T47D (cell line): ENCODE measurements at places on chromosomes 6 and 20.
A peak's percentile ranks its signal among the peaks of the same experiment; 100 is the strongest.

DNA sequence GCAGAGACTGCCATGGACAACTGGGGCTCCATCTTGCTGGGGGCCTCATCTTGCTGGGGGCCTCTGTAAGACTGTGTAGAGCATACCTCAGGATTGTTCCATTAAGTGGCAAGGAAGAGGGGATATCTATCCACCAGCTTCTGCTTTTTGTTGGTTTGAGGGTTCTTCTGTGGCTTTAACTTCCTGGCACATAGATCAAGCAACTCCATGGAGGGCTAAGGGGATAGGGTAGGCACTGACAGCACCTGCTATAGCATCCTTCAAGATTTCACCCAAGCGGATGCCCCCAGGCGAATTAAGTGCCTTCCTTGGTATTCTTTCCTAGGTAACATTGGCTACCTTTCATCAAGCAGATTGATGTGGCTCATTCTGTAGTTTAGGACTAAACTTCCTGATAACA lies 3.8 kb upstream of the LRRN4 start:
- no peak for DNase-seq

- no peak for DNase-seq
These were observed 214.0 kb upstream of the EXOC2 start for GRCh38 chr6:906920-907319.

- no peak for DNase-seq
These were observed 1.7 kb downstream of the TNF start for GRCh38 chr6:31576897-31577578.

- no peak for DNase-seq
These were observed 89.9 kb upstream of the NEDD9 start for GRCh38 chr6:11322252-11322885.

- no peak for DNase-seq
These were observed 32.3 kb downstream of the SNX5 start for GRCh38 chr20:17936286-17936760.

- DNase-seq: peak; percentile 13
These were observed 106.9 kb downstream of the TRDN start for GRCh38 chr6:123529843-123530242.

DNA sequence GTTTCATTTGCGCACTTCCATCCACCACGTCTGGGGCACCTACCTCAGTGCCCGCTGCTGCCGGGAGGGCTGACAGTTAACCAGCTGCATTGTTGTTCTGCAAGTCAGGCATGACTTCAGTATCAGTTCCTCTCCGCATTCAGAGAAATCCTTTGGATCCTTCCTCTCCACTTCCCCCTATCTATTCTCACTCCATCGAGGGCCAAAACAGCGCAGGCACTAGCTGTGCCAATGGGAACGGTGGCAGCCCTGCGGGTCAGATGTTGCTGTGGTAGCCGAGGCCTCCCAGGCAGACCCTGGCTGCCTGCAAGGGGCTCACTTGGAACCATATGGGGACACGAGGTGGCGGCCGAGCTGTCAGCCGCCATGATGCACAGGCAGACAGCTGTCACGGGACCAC lies 64.2 kb upstream of the INSM1 start:
- DNase-seq: no peak

GRCh38 chr20:47509104-47509661 lies 7.5 kb downstream of the NCOA3 start:
- no peak for DNase-seq

DNA sequence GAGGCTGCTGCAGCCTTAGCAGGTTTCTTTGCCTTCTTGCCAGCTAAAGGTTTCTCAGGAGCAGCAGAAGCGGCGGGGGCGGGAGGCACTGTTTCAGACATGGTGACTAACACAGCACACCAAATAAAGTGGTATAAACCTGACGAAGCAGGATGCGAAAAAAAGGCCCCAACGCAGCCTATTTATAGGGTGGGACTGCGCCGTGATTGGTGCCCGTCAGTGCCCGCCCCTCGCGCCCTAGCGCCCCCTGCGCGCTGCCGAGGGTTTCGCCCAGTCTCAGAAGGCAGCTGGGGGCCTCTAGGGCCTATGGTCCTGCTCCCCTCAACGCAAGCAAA lies 55.0 kb downstream of the TRIM38 start:
- DNase-seq: no peak

DNA sequence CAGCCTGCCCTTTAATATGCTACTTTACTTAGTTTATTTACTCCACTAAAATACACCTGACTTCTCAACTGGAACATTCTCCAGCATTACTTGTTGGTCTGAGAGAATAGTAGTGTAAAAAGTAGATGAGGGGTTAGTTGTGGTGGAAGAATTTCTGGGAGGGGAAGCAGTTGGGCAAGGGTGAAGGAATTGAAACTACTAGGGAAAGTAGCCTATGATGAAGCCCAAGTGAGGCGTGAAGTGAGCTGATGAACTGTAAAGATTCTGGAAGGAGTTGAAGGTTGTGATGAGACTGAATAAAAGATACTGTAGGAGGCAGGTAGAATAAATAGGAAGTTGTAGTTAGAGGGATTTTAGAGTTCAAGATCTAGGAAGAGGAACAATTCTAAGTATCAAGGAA lies 72.5 kb downstream of the ITCH start:
- DNase-seq: no peak

DNA sequence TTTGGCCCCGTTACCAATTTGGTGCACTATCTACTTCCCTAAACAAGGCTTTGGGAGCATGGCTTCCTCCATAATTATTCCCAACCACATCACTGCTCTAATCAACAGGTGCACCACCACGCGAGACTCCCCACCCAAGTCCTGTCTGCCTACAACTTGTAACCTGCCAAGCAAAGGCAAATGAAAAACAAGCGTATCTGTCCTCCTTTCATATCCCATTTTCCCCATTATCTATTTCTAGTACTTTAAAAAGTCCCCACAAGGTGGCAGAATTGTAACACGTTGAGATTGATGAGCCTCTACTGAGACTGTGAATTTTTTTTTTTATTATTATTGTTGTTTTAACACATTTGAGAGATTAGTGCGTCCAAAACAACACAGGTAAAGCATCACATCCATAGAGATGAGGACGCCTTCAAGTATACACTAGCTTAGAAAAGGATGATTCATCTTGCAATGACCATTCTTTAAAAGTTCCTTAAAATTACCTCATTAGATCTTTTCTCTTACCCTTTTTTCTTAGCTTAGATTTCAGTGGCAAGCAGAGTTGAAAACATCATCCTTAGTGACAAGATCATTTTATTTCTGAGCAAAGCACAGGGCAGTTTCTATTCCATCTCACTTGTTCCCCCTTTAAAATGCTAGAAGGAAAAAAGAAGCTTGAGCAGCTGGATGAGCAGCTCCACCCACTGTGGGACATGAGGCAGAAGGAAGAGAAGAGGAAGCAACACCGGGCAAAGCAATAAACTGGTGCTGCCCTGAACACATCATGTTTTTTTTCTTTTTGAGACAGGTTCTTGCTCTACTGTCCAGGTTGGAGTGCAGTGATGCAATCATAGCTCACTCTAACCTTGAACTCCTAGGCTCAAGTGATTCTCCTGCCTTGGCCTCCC lies 210.8 kb downstream of the ARHGAP18 start:
- DNase-seq: peak; percentile 53

DNA sequence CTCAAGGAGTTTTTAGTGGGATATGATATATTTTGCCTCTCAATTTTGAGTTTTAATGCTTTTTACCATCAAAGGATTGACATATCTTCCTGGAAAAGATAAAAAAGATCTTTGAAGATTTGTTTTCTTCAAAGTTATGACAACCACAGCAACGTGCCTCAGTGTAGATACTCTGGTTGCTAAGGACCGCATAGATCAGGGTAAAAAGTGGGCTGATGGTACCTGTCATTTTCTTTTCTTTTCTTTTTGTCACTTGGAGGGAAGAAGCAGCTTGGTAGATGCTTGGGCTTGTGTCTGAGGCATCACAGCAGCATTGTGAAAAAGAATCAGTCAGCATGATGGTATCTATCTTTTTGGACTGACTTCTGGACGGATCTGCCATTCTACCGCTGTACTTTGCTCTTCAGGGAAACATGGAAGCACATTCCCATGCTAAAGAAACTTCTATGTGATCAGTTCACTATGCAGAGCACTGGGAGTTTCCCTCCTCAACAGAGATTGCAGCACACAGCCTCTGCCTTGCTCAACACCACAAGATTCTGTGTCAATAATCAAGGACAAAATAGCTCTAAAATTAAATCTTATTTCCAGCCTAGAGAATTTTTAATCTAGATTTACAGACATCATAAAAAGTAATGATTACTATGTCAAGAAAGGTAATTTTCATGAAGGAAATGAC lies 54.8 kb upstream of the SGK1 start:
- no peak for DNase-seq

GRCh38 chr20:62010551-62011402 lies 54.9 kb downstream of the TAF4 start:
- DNase-seq: peak; percentile 87

- no peak for DNase-seq
These were observed 236.9 kb upstream of the ASCC3 start for GRCh38 chr6:101118136-101118396.

DNA sequence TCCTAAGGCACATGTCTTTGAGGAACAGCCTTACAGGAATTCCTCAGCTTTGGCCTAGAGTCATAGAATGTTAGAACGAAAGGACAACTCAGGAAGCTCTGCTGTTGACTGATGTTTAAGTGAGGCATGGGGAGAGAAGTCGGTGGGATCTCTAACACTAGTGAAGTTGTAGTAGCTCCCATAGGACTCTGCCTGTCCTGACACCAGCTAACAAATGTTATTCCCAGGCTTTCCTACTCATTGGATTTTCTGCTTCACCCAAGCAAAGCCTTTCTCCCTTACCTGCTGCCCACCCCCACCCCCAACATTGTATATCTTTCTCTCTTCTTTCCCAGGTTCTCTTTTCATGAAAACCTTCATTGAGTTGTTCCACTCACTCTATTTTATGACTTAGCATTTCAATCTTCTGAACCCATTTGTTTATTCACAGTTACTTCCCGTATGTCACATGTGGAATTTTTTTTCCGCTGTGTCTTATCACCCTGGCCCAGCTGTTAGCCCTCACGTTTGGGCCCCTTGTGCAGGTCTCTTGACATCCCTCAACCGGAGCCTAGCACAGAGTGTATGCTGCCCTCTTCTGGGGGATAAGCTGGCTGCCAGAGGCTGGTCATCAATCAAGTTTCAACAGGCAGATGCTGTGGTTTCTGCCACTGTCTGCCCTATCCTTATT lies 39.2 kb upstream of the RNF8 start:
- peak; percentile 56 for DNase-seq

- no peak for DNase-seq
These were observed 21.1 kb upstream of the TMEM181 start for GRCh38 chr6:158538741-158539140.

- peak; percentile 55 for DNase-seq
These were observed 293.0 kb upstream of the PRDM1 start for GRCh38 chr6:105793130-105793529.

- no peak for DNase-seq
These were observed 145.5 kb upstream of the TOP1 start for GRCh38 chr20:40883097-40883496.

GRCh38 chr6:39778581-39779255 lies 13.5 kb upstream of the DAAM2 start:
- no peak for DNase-seq

DNA sequence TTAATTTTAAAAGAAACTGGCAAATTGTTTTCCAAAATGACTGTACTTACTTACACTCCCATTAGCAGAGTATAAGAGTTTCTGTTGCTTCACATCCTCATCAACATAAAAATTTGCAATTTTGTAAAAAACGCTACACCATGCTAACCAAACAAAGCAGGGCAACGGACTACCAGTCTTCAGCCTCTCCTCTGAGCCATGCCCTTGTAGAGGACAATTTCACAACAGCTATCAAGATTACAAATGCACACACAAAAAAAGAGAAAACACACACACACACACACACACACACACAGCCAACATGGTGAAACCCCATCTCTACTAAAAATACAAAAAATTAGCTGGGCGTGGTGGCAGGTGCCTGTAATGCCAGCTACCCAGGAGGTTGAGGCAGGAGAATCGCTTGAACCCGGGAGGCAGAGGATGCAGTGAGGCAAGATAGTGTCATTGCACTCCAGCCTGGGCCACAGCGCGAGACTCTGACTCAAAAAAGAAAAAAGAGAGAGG lies 4.1 kb upstream of the ADISSP start:
- DNase-seq: no peak

GRCh38 chr6:33652002-33652401 lies 30.9 kb downstream of the ITPR3 start:
- no peak for DNase-seq

DNA sequence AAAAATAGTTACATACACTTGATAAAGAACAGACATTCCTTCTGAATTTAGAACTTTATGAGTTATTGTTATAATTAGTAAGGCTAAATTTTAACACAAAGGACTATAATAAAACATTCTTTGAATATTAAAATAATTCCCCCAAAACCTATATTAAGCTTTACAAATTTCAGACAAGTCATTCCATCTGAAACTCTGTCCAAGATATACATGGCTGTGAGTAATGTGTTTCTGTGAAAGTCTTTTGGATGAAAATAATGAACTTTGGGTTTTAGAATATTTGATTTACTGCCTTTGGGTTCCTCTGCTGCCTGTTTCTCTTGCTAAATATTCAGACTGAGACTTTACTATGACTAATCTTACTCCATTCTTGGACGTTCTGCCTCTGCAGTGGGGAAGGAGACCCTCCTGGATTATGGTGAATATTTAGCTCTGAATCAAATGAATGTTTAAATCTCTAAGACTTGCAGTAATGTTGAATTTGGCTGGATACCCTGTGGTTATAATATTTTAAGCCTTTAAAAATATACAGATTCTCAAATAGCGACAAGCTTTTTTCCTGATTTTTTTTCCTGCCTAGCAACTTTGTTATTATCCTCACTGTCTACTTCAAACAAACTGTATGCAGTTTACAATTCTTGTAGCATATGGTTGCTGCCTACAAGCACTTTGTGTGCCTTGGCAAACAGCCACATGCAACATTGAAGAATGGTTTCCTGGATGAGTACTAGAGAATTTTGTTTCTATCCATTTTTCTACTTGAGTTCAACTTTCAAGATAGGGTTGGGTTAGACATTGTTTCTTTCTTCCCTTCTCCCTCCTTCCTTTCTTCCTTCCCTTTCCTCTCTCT lies 51.4 kb downstream of the TXLNB start:
- peak; percentile 63 for DNase-seq

DNA sequence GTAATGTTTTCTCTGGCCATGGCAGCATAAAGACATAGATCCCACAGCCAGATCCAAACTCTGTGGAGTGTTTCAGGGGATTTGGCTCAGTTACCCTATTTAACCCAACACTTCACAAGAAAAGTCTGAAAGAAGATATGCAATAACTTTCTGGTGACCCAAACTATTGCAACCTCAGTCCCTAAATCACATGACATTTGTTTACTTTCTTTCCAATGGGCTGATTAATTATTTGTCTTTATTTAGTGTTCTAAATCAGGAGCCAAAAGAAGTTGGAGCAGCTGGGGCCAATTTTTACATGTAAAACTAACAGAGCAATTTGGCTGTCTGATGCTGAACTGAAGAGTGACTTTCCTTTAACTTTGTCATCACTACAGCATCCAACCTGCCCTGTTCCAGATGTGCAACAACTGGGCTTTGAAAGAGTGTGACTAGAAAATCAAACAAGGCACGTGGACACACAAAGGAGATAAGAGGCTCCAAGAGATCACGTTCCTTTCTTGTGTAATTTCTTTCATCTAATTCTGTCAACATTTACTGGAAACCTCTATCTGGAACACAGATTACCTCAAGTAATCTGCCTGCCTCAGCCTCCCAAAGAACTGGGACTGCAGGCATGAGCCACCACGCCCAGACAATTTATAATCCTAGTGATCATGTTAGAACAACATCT lies 90.8 kb downstream of the TRMT11 start:
- no peak for DNase-seq

- no peak for DNase-seq
These were observed 10.1 kb downstream of the SLC22A2 start for GRCh38 chr6:160248538-160248937.

GRCh38 chr6:163679753-163680152 lies 265.2 kb downstream of the QKI start:
- no peak for DNase-seq

GRCh38 chr6:165850434-165851019 lies 187.5 kb upstream of the PDE10A start:
- DNase-seq: peak; percentile 52
